ENCODE measurements at places on chromosomes 2 and 18.

DNA sequence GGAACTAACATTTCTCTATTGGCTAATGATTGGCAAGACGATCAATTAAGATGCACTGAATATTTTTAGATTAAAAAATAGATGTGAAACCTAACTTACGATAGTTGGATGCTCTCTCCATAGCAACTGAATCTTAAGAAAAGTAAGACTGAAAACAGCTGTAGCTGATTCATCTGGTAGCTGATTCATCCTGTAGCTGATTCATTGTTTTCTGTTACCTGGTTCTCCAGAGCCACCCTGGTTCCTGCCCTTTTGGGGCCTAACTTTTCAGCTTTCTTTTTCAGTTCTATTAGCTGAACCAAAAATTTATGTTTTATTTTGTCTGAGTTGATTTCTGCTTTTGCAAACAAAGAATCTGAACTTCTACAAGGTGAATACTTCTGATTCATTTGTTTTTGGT is 22.7 kb upstream of the SPR start:
- DNase-seq, result peak; percentile 84

GRCh38 chr2:158928965-158929364 is 39.5 kb upstream of the TANC1 start:
- DNase-seq, result no peak

- DNase-seq, result peak; percentile 57
Observed at GRCh38 chr2:218853766-218854165, 5.8 kb upstream of the WNT6 start.

- peak; percentile 98 for DNase-seq
Observed at GRCh38 chr2:203782262-203782976, 76.0 kb downstream of the CD28 start.

DNA sequence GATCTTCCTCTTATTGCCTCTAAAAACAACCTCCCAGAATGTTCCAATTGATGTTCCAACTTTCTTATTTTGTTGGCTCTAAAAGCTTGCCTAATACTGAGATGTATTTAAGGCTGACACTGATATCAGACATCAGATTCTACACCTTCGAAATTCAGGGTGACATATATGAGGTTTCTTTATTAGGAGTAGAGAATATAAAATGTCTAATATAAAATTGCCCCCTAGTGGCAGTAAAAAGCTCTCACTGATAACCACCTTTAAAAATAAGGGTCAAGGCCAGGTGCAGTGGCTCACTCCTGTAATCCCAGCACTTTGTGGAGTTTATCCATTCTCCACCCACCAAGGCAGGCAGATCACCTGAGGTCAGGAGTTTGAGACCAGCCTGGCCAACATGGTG is 789.7 kb upstream of the SLC39A10 start:
- DNase-seq, result peak; percentile 25

DNA sequence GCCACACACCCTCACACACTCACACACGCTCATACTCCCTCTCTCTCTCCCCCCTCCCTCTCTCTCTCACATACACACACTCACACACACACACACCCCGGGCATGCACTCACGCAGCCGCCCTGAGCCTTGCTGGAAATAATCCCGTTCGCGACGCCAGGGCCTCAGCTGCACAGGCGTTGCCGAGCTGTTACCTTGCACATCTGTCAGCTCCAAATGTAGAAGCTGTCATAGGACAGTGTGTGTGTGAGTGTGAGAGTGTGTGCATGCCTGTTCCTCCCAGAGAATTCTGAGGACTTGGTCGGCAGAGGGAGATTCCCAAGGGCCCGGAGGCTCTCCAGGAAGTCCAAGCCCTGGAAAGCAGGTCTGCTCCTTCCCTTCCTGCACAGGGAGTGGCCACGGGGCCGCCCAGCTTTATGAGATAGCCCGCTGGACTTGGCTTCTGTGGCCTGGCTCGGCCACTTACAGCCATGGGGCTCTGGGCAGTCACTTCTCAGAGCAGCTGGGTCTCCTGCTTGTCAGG is 8.6 kb downstream of the SPR start:
- peak; percentile 67 for DNase-seq

DNA sequence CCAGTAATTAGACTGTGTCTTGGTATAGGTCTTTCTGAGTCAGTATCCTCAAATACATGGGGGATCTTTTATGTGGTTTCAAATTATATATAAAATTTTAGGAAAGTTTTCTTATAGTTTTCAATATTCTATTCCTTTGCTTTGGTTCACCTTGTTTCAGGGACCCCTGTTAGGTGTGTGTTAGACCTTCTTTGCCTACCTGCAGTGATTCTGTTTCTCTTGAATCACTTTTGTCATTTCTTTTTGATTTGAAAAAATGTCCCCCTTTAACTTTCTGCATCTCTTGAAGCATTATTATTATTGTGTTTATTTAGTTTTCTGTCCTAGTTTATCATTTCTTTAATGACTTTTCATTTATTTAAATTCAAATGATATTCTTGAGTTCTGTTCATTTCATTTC is 98.7 kb downstream of the FHOD3 start:
- no peak for DNase-seq

- peak; percentile 75 for DNase-seq
Observed at GRCh38 chr2:201909961-201910361, 103.6 kb downstream of the CDK15 start.

Data from GM23248 (cell line).